HepG2 (cell line): ENCODE measurements at places on chromosomes 16 and 17.
A peak's percentile ranks its signal among the peaks of the same experiment; 100 is the strongest.

GRCh38 chr17:48992444-48992843 lies 4.7 kb upstream of the IGF2BP1 start:
- no peak for DNase-seq

- DNase-seq, result no peak
Observed at GRCh38 chr16:19443659-19444058, 26.0 kb downstream of the TMC5 start.

GRCh38 chr16:57892041-57892440 lies 78.9 kb downstream of the CNGB1 start:
- peak; percentile 72 for DNase-seq

DNA sequence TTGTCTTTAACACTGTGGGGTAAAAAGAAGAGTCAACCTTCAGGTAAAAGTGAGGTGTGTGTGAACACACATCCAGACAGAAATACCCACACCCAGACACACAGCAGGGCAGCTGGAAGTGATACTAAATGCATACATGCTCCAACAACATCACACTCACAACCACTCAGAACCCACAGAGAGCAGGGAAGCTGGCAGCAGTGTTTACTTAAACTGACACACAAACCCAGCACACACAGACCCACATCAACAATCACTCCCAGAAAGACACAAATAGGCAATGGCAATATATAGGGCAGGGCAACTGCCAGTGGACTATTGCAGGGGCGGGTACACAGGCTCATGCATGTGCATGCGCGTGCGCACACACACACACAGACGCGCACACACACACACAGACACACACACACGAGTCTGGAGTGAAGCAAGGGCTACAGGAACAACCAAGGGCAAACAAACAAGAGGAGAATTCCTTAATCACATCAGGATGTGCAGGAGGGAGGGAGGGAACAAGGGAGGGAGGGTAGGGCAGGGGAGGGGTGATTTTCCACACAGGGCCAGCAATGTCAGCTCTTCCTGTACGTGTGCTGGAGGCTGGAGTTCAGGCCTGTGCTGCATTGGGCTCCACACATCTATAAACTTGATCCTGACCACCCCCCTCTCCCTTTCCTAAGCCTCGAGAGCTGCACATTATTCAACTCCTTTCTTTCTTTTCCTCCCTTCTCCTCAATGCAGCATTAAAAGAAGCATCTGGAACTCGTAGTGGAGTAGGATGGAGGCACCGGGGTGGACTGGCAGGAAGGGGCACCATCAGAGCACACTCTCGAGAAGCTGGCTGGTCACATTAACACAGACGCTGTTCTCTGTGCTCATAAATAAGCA lies 30.1 kb downstream of the HIC1 start:
- peak; percentile 41 for DNase-seq

GRCh38 chr17:62684179-62684578 lies 56.7 kb downstream of the MRC2 start:
- no peak for DNase-seq

- DNase-seq, result no peak
Observed at GRCh38 chr17:76088041-76088867, 9.3 kb downstream of the ZACN start.

- peak; percentile 22 for DNase-seq
Observed at GRCh38 chr17:17841601-17842025, 4.8 kb upstream of the SREBF1 start.

DNA sequence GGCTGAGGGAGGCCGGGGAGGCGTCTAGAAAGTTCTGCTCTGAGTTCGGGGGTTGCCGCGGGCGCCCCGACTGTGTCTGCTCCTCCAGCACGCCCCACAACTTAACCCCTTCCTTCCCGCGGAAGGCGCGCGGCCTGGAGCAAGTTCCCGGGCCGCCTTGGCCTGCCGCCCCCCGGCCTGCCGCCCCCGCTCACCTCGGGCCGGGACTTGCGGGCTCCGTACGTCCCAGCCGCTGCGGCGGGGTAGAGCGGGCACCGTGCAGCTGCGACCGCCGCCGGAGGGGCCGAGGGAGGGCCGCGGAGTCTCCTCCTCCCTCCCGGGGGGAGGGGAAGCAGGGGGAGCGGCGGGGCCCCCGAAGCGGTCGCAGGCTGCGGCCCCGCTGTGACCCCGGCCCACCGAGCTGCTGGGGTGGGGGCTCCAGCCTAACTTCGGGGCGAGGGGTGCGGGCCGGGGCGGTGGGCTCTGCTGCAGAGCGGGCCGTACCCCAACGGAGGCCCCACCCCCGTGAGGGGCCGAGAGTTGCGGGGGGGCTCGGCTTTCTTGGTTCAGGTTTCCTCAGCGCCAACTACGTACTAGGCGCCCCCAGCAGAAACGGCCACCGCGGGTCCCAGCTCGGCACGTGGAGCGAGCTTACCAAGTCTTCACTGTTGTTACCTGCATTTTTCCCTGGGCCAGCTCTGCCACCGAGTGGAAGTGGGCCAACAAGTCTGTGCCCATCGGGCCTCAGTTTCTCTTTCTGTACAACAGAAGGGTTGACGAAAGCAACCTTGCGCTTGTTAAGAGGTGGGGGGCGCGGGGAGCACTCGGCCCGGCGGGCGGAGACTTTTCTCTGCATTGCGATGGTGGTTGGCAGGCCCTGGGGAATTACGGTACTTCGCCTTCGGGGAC lies at the start of gene CCDC102A:
TSS of gene CCDC102A (minus strand) at position 266 of the 888 bp plus-strand sequence. CDS start 7,394 bp downstream, outside the sequence.
- no peak for DNase-seq

DNA sequence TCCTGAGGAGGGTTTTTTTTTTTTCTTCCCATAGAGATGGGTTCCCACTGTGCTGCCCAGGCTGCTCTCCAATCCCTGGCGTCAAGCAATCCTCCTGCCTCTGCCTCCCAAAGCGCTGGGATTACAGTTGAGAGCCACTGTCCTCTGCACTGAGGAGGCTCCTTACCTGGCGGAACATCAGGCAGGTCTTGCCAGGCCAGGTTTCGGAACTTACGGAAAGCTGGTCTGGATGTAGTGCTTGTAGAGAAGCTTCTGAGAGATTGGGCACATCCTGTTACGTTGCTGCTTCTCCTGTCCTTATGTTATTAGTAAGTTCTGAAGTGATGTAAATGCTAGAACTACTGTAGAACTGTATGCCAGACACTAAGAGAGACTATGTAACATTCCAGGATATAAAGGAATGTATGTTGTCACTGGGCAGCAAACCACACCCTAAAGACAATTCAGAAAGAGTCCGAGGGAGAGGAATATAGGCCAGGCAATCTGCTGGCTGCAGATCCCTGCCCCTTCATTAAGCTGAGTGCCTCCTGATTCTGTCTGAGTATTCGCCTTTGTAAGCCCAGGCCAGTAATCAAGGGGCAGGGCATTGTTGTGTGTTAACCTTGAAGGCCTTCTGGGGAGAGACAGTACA lies 21.1 kb downstream of the ETV4 start:
- no peak for DNase-seq
